ENCODE measurements at places on chromosomes 2 and 18.

DNA sequence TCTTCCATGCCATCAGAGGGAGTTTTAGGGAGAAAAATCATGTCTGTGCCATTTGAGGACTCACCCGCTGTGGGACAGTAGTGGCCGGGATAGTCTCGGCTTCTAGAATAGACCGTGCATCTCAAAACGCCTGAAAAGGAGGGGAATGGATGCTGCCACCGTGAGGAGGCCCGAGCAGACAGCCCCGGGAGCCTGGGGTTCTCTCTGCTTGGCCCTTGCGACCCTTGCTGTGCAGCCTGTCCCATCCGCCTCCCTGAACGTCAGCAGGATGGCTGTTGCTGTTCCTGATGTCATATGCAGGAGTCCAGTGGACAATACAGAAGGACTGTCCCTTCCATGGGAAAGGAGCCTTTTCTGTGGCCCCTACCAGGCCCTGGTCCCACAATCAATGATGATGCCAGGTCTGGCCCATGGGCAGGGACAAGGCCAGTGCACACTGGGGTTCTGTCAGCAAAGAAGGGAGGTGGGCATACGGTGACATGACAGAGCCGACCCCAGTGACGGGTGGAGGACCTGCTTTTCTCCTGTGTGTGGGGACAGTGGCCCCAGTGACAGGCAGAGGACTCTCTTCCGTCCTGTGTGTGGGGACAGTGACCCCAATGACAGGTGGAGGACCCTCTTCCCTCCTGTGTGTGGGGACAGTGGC is 58.8 kb downstream of the ACKR3 start:
- DNase-seq: no peak

- DNase-seq: no peak
These were observed 15.1 kb downstream of the LMAN1 start for GRCh38 chr18:59343926-59344325.

GRCh38 chr2:9780368-9781130 is 62.7 kb upstream of the TAF1B start:
- DNase-seq: no peak

DNA sequence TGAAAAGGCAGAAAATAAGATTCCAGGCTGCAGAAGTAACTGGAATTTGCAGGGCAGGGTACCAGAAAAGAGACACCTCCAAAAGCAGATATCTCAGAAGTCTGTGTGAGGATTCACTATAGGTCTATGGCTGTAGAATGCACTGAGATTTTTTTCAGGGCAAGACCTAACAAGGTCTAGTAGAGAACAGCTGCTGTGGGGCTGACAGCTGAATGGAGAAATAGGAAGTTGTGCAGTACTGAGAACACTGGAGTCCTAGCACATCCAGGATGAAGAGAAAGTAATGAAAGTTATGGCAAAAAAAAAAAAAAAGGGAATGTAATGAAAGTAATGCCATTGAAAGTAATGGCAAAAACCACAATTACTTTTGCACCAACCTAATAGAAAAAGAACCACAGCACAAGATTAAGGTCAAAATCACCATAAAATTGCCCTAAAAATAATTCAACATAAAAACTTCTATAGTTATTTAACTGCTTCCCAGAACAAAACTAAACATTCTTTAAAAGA is 57.3 kb downstream of the CPO start:
- DNase-seq: no peak

DNA sequence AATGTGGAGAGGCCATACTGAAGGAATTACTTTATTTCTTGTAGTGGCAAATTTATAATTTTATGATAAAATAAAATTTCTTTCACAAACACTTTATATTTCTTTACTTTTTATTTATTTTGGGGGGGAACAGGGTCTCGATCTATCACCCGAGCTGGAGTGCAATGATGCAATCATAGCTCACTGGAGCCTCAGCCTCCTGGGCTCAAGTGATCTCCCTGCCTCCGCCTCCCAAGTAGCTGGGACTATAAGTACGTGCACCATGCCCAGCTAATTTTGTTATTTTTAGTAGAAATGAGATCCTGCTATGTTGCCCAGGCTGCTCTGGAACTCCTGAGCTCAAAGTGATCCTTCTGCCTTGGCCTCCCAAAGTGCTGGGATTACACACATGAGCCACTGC is 59.6 kb downstream of the SOS1 start:
- DNase-seq: no peak

- DNase-seq: no peak
These were observed 130.6 kb downstream of the COL6A3 start for GRCh38 chr2:237283131-237283928.

- DNase-seq: no peak
These were observed 24.8 kb downstream of the DYNC1I2 start for GRCh38 chr2:171712051-171712450.

GRCh38 chr2:43210467-43211303 is 15.7 kb downstream of the ZFP36L2 start:
- no peak for DNase-seq

GRCh38 chr2:38586931-38587330 is 15.8 kb downstream of the HNRNPLL start:
- no peak for DNase-seq

DNA sequence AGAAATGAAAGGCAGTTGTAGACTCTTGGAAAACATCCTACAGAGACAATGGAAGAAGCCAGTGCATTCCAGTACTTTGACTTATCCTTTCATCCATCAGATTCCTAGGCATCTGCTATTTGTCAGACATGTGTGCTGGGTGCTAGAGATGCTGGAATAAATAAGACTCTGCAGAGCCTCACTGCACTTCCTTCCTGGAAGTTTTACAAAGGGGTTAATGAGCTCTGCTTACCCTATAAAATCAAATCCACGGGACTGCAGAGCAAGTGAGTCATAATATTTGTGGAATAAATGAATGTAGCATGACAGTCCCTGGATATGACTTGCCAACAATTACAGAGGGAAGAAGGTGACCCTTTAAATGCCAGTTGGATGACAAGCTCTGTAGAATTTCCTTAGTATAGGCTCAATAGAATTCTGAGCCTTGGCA is 52.7 kb upstream of the NPAS2 start:
- DNase-seq: no peak

DNA sequence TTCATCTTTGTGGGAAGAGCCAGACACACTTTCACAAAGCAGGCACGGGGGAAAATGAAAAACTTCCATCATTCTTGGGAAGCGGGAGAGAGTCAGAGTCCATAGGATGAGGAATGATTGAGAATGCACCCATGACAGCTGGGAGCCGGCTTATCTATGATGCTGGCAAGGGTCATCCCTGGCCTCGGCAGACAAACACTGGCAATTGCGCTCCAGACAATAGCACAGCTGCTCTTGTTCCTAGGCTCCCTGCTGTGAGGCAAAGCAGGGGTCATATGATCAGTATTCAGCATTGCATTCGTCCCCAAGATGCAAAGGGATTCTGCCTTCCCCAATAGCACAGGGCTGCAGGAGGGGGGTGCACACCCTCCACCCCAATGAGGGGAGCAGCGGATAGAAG is 33.0 kb downstream of the CYRIA start:
- DNase-seq: peak; percentile 58

GRCh38 chr2:210606001-210606400 is 49.6 kb downstream of the CPS1 start:
- DNase-seq: no peak

DNA sequence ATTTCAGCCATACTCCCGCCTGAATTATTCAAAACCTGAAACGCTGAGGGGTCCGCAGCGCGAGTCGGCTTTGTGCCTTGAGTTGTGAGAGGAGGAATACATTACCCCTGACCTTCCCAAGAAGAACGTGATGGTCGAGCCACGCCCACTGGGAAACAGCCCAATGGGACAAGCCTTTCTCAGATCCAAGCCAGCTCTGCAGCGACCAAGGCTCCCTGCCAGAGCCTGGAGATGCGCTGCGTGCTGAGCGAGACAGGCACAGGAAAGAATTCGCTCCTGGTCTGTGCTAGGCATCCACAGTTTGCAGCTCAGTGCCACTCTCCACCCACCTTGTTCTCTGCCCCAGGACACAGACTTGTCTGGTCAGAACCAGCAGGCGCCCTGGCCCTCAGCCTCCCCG is 74.1 kb upstream of the GLI2 start:
- peak; percentile 13 for DNase-seq

DNA sequence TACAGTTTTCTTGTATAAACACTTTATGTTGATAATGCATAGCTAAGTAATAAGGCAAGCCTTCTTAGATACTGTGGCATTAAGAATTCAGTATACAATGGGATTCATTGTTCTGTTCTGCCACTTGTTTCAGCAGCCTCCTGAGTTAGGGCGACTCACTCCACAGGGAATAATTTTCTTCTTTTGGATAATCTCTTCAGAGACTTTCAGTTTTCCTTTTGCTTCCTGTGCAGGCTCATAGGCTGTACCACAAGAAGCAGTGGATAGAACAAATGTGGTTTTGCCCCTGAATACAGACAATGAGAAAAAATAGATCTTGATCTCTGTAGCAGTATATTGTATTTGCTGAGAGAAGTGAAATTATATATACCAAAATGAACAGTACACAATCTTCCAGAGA is 298.0 kb downstream of the ZNF407 start:
- DNase-seq: no peak

GRCh38 chr18:69239849-69240674 is 160.6 kb upstream of the DOK6 start:
- DNase-seq: no peak

DNA sequence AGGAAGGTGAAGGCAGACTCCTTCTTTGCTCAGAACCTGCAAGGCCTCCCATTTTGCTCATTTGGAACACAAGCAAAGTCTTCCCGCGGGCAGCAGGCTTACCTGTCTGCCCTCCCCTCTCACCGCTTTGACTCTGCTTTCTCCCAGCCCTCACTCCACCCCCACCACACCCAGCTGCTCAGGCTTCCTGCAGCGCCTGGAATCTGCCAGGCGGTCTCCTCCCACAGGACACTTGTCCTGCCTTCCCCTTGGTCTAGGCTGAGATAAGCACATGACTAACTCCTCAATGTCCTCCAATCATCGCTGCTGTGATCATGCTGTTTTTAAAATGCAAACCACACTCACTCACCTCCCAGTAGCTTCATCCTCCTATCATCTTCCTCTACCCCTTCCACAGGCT is 430.0 kb downstream of the ZNF516 start:
- DNase-seq: no peak

DNA sequence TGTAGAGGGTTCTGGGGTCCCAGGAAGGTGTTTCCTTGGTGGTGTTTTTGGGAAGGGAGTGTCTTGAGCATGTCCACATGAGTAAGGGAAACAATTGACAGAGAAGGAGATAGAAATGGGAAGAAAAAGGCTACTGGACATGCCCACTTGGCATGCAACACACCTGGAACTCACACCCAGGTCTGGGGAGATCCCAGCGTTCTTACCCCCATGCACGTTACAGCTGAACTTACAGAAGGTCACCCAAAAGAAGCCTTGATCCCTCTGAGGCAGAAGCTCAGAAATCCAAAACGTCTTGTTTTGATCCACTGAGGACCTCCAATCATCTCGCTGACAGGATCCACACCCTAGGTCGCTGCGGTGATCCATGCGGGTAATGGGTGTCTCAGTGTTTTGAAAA is 142.0 kb downstream of the ZNF516 start:
- DNase-seq: no peak

DNA sequence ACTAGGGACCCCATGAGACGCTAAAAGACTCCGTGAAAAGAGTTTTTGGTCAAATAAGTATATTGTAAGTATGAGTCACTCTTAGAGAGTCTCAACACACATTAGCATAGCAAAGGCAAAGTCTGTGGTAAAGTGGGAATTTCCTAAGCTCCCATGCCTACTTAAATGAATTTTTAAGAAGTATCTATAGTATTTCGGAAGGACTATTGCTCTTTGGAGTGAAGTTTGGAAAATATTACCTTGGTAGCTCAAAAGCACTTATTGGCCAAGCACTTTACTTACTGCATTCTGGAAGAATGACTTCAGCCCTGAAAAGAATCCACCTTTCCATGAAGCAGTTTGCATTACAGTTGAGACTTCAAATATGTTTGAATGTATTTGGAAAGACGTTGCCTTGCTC is 57.1 kb downstream of the CAVIN2 start:
- no peak for DNase-seq
